ENCODE measurements at places on chromosomes 1 and 21.
A peak's percentile ranks its signal among the peaks of the same experiment; 100 is the strongest.

- DNase-seq: no peak
Observed at GRCh38 chr1:231338270-231339128, at the start of gene SPRTN. Gene SPRTN, plus strand, starts transcription at chr1:231338293. Its CDS starts 91 bp downstream, at chr1:231338384.

GRCh38 chr1:71721532-71721931, 560.8 kb downstream of the NEGR1 start:
- no peak for DNase-seq

GRCh38 chr1:200510228-200510623, 100.4 kb upstream of the ZNF281 start:
- DNase-seq: peak; percentile 46

- no peak for DNase-seq
Observed at GRCh38 chr1:41461790-41462679, 22.4 kb downstream of the EDN2 start.

GRCh38 chr1:208030288-208031091, 119.6 kb upstream of the CD34 start:
- no peak for DNase-seq

DNA sequence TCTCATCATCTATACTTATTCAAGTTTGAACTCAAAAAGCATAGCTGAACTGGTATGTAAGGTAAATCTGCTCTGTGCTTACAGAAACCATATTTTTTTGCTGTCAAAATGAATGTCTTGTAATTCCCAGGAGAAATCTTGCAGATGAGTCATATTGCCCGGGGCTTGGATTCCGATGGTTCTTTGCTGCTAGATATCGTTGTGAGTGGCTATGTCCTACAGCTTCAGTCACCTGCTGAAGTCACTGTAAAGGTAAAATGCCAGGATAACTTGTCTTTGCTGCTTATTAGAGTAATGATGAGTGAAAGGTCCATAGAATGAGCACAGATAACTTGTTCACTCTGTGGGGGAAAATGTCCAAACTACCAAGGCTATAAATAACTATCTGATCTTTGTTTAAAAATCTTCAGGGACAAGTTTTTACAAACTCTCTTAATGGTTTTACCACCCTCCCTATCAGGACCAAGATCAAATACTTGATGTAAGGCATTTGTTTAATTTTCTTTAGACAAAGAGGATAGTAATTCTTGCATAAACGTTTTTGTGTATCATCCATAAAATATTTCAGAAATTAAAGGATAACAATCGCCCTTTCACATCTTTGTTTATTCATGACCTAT, 222.3 kb downstream of the TPR start:
- DNase-seq: no peak

DNA sequence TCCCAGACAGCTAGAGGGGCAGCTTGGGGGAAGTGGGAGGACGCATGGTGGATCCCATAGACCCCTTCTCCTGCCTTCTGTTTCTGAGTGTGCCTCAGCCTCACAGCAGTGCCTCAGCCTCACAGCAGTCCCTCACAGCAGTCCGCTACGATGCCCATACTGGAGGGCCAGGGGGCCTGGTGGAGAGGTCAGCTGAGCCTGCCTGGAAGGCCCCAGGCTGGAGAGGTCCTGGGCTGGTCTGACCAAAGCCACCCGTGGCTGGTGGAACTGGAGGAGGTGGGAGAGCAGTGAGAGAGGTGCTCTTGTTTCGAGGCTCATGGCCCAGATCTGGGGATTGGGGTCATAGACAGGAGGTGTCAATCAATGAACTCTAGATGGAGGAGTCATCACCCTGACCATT, 16.0 kb upstream of the RSPO1 start:
- DNase-seq: no peak

DNA sequence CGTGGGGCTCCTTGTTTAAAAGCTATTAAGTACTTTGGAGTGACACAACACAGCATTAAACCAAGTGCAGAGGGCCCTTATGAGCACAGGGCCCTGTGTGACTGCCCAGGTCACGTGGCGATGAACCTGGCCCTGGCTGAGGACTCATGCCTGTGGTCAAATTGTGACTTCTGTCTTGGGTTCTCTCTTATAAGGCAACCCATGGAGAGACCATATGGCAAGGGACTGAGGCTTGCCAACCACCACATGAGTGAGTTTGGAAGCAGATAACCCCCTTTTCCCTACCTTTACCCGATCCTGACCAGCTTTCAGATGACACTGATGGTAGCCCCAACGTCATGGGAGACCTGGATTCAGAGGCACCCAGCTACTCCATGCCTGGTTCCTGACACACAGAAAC, 140.5 kb downstream of the ZBTB18 start:
- DNase-seq: no peak

DNA sequence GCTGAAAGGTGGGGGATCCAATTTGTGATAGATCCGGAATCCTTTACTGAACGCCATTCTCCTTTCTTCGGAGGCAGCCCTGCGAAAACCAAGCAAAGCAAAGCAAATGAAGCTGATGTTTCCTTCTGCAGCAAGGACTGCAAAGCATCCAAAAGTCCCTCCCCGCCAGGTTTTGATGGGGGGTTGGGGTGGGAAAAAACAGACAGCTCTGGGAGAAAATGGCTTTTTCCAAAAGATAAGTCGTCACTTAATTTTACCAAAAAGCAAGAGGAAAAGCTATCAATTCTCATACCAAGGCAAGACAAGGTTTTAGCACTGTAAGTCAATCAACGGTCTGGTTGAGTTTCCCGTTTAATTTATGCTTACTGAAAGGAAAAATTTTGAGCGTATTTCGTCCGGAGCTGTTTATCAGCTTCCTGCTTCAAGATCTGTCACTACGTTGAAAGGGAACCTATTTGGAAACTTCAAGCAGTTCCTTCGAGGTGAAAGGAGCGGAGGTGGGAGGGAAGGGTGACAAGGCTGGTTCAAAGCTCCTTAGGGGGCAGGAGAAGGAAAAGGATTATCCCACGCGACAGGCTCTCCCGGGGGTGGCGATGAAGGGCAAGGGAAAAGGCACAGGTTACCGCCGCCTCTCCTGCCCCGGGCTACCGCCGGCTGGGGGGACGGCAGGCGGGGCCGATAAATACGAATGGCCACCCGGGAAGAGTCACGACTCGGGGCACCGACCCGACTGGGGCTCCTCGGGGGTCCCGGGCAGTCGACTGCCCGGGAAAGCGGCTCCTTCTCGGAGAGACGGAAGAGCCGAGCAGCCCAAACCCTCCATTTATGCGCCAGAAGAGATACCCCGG, 750 bp downstream of the SYNJ1 start:
- no peak for DNase-seq

DNA sequence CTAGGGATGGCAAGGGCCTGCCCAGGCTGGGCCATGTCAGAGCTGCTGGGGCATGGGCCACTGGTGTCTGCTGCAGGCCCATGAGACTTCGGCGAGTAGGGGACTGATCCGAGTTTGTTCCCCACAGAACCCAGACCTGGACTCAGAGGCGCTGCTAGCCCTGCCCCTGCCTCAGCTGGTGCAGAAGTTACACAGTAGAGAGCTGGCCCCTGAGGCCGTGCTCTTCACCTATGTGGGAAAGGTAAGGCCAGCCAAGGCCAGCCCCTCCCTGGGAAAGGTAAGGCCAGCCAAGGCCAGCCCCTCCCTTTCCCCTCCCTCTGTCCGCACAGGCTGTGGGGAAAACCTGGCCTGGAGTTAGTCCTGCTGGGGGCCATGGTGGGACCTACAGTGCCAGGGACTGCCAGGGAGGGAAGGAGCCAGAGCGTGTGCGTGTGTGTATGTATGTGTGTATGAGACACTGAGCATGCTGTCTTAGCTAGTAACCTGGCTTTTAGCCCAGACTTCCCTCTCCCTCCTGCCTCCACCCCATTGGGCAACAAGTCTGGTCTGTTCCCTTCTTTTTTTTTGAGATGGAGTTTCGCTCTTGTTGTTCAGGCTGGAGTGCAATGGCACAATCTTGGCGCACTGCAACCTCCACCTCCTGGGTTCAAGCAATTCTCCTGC, 8.0 kb downstream of the FAAH start:
- DNase-seq: no peak

DNA sequence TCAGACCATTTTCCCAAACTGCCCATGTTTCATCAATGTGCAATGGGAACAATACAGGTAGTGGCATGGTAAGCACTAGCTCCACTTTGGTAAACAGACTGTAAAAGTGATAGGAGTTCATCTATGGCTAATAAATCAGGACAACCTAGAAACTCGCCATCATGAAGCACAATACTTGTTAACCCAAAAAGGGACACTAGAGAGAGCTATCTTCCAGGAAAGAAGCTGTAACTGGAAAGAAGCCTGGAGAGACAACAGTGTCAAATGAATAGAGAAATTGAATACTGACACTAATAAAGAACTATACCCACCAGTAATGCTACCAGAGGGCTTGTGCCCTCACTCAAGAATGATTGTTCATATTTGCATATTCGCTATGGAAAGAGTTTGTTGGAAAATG, 164.7 kb upstream of the RGS18 start:
- DNase-seq: no peak

DNA sequence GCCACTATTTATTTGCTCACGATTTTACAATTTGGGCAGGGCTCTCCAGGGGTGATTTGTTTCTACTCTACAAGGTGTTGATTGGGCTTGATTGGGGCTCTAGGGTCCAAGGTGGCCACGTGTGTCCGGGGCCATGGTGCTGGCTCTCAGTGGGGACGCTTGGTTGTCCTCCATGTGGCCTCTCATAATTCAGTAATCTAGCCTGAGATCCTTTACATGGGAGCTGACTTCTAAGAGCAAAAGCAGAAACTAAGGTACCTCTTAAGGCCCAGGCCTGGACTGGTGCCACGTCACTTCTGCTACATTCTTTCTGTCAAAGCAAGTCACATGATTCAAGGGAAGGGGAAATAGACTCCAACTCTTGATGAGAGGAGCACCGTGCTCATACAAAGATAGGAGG, 8.1 kb upstream of the PSRC1 start:
- DNase-seq: no peak

- DNase-seq: no peak
Observed at GRCh38 chr1:102732927-102733326, 375.4 kb downstream of the COL11A1 start.

DNA sequence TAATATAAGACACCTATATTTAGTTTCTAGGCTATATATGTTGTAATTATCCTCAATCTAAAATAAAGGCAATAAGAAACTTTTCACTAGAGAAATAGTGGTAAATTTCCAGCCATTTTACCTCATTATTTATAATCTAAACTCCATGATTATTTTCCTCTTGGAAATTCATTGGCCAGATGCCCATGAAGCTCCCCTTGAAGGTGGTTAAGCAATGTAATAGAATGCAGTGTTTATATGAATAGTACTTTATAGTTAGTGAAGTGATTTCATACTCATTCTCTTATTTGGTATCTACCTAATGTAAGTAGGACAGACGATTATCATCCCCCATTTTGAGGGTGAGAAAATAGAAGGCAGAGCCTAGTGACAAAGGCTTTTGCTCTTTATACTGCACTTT, 26.5 kb downstream of the NFYC start:
- no peak for DNase-seq

DNA sequence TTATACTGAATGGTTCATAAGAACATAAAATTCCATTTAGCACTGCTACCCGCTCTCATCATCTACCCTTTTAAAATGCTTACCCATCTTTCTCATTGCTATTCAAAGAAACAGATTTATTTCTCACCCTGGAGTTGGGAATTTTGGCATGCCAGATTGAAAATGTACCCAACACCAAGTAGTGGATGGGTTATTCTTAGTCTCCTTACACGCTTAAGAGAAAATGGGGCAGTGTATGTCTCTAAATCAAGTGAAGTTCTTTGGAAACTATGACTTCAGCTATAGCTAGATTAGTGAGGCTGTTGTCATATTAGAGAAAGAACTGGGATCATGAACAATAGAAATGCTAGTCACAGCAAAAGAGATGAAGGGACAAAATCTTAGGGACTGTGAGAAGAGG, 27.7 kb upstream of the ESRRG start:
- no peak for DNase-seq

DNA sequence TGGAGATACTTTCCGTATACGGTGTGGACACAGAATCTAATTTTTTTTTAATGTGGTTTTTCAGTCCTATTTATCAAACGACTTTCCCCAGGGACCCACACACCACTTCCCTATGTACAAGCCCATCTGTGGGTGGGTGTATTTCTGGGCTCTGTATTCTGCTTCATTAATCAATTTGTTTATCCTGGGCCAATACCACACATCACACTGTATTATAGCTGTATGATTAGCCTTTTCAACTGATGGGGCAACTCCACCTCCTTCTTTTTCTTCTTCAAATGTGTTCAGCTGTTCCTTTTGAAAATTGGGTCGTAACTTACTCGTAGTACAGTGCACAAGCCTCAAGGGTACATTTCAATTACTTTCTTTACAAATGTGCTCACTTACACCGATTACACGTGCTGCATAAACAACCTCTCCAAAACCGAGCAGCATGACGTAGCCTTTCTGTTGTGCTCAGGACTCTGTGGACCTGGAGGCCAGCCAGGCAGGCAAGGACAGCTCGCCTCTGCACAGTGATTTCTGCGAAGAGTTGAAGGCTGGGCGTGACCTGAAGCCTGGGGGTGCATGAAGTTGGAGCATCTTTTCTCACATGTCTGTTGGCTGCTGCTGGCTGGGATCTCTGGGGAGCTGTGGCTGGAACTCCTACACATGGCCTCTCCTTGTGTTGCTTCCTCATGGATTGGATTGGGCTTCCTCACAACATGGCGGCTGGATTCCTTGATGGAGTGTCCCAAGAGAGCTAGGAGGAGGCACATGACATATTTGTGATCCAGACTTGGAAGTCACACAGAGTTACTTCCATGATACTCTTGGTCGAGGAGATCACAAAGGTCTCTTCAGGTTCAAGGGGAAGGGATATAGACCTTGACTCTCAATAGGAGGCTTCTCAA, 126.5 kb downstream of the CRYAA start:
- DNase-seq: no peak

GRCh38 chr1:192810253-192810880, 1.5 kb downstream of the RGS2 start:
- DNase-seq: no peak

DNA sequence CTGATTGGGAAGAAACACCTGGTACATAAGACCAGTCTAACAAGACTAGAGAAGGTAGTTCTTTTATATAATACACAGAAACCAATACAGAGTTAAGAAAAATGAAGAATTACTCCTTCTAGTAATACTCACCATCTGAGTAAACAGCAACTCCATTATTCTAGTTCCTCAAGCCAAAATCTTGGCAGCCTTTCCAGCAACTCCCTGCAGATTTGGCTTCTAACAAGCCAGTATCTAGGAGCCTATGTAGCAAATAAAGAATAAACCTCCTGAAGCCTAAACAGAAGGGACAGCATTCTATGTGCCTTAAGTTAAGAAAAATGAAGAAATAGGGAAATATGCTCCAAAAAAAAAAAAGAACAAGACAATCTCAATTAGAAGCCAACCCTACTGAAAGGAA, 24.5 kb downstream of the ERO1B start:
- no peak for DNase-seq

GRCh38 chr1:150477733-150478132, 9.5 kb upstream of the TARS2 start:
- no peak for DNase-seq

DNA sequence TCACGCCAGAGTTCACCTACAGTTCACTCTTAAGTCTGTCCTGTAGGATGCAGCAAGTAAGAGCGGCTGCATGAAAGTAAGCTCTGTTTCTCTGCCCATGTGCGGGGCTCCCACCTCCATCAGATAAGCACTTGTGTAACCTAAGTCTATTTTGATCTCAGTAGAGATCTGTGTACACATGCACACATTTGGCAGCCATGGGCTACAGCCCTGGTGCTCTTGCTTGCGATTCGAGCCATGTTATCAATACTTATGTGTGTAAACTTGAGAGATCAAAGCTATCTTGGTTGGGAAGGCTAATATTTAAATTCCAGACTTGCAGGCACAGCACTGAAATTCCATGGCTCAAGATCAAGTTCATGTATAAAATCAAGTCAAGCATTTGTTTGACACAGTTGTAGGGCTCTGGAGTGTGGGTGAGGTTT, 244.7 kb upstream of the FGGY start:
- DNase-seq: no peak
